Stimulated activated CD8-positive, alpha-beta memory T cell treated with anti-CD3 and anti-CD28 coated beads, Interleukin-15, amount 100 ng/mL, for 1 hour (primary cell): ENCODE measurements at places on chromosomes 3 and 15.

- no peak for DNase-seq
Measured at GRCh38 chr3:1535361-1535760, 442.5 kb downstream of the CNTN6 start.

DNA sequence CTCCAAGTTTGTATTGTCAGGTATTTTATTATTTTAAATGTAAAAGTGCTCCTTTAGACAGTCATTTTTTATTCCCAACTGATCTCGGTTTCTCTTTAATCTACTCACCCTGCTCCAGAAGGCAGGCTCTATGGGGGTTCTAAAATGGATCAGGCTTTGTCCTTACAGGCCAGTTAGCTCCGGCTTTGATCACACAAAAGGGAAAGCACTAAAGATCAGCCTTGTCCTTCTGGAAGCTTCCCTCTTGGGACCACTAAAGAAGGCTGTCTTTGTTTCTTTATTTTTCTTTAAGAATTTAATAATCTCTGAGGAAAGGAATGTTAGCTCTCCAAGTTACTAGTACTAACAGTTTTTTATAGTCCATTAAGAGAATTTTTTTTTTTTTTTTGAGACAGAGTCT, 560.5 kb upstream of the ZNF717 start:
- no peak for DNase-seq

GRCh38 chr3:94607778-94608177, 544.9 kb downstream of the NSUN3 start:
- DNase-seq, result no peak

GRCh38 chr3:55910543-55910942, 423.4 kb upstream of the WNT5A start:
- DNase-seq, result no peak

DNA sequence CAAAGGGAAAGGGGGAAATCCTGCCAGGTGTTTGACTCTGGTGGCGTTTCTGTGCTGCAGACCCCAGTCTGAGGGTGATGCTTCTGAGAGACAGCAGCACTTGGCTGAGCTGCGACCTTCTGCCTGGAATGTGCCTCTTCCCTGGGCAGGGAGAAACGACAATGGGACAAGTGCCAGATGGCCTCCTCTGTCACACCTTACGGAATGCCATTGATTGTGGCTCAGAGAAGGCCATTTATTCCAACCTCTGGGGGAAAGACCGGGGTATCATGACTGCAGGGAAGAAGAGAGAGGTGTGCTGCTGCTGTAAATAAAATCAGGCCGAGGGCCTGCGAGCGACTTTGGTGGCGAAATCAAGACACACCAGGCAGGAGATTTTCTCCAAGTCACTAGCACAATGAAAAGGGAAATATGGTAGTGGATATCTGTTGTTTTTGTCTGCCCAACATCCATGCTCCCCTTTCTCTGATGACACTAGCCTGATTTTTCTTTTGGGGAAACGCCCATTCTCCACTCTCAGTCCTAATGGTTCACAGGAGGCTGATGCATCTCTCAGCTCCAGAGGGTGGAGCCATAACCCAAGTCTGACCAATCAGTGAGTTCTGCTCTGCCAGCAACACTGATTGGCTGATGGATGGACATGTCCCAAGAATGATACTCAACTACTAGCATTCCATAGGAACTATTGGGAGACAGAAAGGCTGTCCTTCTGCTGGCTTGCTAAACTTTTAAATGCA, 336.1 kb downstream of the FOXP1 start:
- no peak for DNase-seq

DNA sequence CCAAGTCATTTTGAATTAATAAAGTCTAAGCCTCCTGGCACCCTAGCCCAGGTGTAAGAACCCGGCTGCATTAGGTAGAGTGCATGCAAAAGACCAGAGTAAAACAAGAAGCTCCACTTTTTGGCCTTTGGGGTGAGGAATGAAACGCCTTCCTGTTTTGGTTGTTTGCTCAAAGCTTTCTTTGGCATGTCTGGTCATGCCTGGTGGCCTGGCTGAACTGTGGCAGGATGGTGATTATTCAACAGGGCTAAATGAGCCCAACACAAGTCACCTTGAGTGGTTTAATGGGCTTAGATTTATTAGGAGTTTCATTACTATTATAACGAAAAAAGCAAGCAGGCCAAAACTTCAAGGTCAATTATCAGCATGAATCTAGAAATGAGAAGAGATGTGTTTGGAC, 40.9 kb upstream of the LDHAL6B start:
- no peak for DNase-seq

- DNase-seq, result no peak
Measured at GRCh38 chr15:68557469-68558317, 21.1 kb upstream of the CORO2B start.

DNA sequence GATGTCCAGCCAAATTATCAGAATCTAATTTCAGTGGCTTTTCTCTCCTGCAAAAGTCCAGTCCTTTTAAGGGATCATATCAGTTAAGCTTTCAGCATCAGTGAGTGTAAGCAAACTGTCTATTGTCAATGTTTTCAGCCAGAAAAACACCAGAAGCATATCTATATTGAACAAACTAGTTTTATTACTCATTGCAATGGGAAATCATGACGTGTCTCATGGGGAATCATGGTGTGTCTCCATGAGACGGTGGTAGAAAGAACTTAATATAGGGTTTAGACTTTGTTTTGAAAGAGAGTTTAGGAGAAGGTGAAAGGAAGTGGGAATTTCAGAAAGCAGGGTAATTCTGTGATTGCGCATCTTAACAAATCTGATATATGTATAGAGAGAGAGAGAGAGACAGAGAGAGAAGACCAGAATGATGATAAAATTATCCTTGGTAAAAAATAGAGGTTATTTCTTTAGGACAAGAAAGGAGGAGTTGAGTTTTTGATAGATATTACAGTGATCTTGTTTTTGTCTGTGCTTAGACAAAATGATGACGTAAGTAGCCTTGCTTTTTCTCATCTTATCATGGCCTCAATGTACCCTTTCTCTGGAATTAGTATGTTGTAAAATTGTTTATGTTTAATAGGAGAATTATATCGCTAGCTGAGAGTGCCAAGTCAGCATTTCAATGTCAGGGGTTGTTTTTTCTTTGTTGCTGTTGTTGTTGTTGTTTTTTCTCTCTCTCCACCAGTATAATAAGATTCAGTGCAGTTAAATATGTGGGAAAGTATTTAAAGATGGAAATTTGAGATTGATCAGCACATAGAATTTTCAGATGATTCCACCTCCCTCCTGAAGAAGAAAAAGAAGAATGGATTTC, 129.9 kb upstream of the OSTN start:
- no peak for DNase-seq

- DNase-seq, result no peak
Measured at GRCh38 chr15:58842713-58843396, 71.8 kb downstream of the MINDY2 start.

- DNase-seq, result no peak
Measured at GRCh38 chr3:105842449-105842848, 26.4 kb downstream of the CBLB start.

- no peak for DNase-seq
Measured at GRCh38 chr3:40191251-40191650, 118.3 kb upstream of the EIF1B start.

- no peak for DNase-seq
Measured at GRCh38 chr3:97510795-97511194, 253.8 kb upstream of the ARL6 start.

DNA sequence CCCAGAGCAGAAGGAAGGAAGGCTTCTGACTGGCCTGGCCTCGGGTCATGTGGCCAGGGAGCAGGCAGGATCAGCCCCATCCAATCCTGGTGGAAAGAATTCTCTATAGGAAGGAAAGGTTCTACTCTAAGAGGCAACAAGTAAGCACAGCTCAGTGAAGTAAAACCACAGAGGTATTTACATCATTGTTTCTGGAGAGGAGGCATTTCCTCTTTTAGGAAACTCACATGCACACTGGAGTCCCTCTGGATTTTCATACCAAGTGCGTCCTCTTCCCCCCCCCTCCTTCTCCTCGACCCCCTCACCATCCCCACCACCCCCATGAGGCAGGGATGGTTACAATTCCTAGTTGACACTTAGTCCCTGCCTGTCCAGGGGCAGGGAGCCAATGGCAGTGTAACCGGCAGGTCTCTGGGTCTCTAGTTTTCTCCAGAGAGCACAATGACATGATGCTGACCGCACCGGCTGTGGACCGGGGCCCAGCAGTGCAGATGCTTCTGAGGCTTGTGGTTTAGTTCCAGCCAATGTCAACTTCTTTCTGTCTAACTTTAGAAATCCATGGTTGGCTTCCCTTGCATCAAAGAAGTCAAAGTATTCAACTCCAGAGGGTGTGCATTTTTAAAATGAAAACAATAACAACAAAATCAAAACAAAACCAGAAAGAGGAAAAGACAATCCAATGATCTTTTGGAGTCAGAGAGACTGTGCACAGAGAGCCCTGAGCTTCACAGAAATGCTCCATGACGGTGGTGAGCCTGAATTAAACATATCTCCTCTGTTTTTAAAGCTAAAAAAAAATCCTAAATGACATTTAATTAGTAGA, 230.3 kb upstream of the TLE3 start:
- no peak for DNase-seq

DNA sequence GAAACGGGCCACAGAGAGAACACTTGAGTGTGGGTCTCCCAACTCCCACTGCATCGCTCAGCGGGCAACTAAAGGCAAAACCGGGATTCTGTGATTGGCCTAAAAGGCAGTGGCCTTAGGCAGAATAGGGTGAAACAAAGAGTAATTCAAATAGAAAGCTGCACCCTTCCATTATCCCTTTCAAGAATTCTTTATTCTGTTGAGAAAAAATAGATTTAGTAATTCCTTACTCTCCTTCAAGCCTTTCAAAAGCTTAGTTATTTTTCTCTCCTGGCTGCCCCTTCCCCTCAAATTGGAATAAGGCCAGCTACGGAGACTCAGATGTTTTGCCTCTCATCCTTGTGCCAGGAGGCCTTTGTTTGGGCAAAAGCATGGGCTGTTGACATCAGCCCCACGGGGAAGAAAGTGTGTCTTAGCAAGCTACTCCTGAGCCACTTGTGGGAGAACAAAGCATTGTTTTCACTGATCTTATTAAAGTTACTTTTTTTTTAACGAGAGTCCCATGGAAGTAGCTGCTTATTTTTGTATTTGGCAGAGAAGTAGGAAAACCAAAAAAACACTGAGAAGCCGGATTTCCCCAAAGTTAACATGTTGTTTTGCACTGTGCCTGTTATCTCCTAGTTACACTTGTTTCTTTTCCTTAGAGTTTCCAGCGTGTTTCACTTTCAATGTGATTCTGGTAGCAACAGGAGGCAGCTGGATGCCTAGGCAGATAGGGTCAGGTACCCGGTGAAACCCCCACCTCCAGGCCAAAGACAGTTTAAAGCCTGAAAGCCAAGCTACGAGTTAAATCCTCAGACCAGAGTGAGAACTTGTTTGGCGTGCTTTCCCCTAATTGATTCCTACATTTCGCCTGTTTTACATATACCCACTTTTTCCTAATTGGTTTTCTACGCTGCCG, 2.2 kb downstream of the ST6GAL1 start:
- no peak for DNase-seq

- no peak for DNase-seq
Measured at GRCh38 chr3:150146991-150147761, 176.5 kb upstream of the PFN2 start.

DNA sequence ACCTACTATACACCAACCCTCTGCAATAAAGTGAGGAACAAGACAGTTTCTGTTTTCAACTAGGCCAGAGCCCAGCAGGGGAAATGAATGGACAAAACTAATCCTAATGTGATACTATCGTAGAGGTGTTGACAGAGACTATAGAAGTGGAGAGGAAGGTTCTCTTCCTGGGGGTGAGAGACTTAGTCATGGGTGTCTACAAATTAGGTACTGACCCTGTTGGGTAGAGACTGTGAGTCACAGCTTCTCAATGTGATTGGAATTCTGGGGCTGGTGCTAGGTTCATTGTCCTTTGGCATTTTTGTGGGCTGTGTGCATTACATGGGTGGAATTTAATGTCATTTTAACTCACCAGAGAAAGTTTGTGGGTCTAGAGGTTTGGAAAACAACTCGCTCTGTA, 79.3 kb downstream of the ADAMTSL3 start:
- no peak for DNase-seq

DNA sequence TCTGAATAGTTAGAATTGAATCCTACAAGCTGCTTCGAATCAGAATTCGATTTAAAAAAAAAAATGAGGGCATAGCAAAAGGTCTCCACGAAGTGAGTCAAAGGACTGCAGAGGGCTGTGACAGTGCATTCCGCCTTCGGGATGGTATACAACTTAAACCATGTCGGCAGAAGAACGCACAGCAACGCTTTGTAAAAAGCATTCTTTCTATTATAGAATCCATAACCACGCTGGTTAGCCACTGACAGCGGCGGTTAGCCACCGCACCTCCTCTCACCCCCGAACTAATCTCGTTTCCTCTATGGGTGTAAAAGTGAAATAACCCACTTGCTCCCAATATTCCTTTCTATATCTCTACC, 664 bp upstream of the PIK3CA start:
- no peak for DNase-seq

- peak; percentile 54 for DNase-seq
Measured at GRCh38 chr15:89690276-89691218, at the start of the genes PEX11A and WDR93. Gene PEX11A, minus strand, starts transcription at chr15:89690754. Its CDS starts 122 bp downstream, at chr15:89690632. Gene WDR93, plus strand, starts transcription at chr15:89690811. Its CDS starts 10,936 bp downstream, at chr15:89701747.

DNA sequence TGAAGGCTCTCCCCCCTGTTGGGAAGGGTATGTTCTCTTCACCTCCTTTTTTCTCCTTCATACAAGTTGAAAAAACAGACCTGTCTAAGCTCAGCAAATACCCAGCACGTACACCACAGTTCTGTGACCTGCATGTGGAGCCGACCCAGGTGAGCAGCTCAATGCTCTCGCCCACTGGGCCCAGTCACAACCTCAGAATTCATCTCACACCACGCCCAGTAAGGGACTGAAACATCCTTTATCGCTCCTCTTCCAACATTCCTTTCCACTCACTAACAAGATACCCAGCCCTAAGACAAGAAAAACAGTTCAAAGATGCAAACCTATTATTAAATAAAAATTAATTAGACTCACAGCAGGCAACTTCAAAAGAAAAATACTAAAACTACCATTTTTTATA, 68.9 kb downstream of the FOXP1 start:
- DNase-seq, result no peak

GRCh38 chr3:76561494-76562236, 478.2 kb upstream of the ROBO2 start:
- DNase-seq, result no peak

DNA sequence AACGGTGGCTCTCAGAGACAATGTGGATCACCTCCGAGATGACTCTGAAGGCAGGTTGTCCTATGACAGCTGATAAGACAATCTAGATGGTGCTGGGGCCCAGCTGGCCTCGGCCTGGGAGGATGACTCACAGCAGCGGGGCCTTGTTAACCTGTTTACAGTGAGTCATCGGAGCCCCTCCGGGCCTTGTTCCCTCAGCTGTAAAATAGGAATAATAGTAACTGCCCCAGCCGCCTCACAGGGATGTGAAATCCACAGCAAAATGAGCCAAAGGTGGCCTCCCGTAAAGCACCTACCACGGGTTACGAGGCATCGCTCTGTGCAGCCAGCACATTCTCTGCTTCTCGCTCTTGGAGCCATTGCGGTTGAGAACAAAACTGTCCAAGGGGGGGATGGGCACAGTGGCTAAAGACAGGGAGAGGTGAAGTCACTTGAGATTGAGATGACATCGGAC, 88.6 kb upstream of the RASGRF1 start:
- DNase-seq, result no peak

GRCh38 chr3:5476403-5476802, 288.9 kb downstream of the EDEM1 start:
- no peak for DNase-seq

- DNase-seq, result no peak
Measured at GRCh38 chr15:101618851-101619614, 33.1 kb downstream of the TM2D3 start.
